ENCODE measurements at places on chromosomes 6 and 20.

- no peak for DNase-seq
These were observed 16.5 kb downstream of the NCOA7 start for GRCh38 chr6:125807293-125807692.

DNA sequence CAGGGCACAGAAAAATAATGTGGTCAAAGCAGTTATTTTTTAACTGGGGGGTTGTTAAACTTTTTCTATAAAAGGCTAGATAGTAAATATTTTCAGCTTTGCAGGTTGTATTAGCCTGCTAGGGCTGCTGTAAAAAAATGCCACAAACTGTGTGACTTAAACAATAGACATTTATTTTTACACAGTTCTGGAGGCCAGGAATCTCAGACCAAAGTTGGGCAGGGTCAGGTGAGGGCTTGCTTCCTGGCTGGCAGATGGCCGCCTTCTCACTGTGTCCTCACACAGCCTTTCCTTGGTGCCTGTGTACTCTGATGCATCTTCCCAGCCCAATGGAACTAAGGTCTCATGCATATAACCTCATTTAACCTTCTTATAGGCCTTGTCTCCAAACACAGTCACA, 294.7 kb downstream of the PTPRT start:
- no peak for DNase-seq

GRCh38 chr6:160177220-160177619, 55.6 kb downstream of the SLC22A1 start:
- DNase-seq = no peak

GRCh38 chr6:83270971-83271719, 78.0 kb downstream of the RWDD2A start:
- DNase-seq = no peak

DNA sequence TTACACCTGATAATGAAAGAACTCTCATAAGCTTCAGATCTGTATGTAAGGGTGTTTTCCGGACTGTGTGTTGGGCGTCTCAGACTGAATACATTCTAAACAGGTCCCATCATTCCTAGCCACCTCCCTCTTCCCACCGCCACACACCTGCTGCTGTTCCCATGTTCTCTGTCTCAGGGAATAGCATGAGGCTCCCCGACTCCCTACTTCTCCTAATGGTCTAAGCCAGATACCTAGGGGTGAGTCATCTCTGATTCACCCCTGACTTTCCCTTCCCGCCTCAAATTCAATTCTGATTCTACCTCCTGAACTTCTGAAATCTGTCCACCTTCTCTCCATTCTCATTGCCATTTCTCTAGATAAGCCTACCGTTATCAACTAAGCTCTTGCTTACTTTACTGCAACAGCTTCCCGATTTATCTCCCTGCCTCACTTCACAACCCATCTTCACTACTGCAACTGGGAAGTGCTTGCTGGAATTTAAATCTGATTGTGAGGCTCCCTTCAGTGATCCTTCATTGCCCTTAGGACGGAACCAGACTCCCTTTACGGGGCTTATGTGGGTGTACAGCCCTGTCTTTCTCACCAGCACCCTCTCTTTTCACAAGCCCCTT, 1.6 kb downstream of the TMEM14A start:
- no peak for DNase-seq

DNA sequence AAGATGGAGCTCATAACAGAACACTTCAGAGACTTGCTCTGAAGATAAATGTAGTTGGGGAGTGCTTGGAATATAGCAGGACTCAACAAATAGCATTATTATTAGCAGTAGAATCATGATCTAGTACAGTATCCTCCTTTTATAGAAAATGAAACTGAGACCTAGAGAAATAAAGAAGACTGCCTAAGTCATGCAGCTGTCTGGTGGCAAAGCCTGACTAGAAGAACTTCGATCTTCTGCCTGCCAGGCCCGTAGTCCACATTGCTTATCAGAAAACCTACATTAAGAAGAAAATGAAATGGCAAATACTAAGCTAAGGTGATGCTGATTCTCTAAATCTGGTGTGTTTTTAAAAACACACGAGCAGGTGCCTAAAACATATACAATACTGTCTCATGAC, 46.4 kb upstream of the DST start:
- no peak for DNase-seq
